ENCODE measurements at places on chromosomes 12 and 14.

DNA sequence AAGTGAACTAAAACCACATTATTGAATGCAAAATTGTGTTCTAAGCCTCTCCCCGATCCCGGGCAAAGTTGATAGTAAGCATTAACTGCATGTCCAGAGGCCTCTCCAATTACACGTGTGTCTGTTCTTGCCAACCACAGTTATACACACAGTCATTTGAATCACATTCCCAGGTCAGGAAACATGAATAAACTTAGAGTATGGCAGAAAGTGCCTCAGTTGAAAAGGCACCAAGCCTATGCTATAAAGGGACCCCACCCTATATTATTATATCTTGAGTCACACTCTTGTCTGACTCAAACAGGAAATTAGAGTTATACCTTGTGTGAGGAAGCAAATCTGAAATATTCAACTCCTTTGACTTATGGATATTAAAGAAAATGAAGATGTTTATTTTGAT is 128.3 kb upstream of the STXBP6 start:
- DNase-seq, result no peak

DNA sequence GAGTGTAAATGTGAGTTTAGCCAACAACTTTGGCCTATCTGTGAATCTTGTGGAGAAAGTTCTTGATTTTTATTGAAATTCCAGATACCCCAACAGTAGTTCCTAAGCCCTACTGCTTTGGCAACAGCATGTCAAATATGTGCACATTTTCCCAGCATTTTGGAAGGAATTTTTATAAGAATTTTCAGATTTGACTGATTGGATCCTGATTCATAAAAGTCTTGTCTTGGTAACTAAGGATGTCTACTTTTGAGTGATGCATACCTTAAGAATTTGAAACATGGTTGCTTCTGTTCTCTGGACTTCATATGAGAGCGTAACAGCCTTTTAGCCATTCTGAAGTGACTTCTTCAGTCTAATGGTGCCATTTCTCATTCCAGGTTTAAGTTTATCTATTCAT is 106.7 kb downstream of the ANO4 start:
- DNase-seq, result no peak

GRCh38 chr14:62947301-62947700 is 98.0 kb downstream of the KCNH5 start:
- DNase-seq, result no peak

DNA sequence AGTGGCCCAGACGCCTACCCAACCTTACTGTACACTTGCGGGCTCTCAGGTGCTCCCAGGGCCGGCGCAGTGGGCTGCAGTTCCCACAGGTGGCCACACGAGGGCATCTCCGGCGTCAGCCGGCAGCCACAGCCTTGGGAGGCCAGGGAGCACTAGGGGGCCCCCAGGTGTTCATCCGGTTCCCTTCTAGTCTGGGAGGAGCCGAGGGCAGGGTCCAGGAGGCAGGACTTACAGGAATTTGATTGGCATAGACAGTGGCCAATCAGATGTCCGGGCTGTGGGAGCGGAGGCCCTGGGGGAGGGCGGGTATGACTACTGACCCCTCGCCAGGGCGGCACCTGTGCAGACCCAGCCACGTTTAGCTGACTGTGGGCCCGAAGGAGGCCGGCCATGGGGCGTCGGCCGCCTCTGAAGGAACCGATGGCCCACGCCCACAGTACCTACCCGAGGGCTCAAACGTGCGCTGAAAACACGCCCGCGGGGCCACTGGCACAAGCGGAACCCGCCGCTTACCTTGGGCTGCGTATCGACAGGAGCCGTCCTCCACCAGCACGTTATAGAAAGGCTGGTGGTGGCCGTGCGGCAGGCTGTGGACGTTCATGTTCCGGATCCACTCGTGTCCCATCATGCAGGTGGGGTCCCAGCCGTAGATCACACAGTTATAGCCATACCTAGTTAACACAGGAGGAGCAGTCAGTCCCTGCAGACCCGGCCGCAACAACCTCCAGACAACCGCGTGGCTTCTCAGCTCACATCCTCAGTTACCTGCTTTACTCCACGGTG is 34.8 kb downstream of the FBXO21 start:
- peak; percentile 7 for DNase-seq

DNA sequence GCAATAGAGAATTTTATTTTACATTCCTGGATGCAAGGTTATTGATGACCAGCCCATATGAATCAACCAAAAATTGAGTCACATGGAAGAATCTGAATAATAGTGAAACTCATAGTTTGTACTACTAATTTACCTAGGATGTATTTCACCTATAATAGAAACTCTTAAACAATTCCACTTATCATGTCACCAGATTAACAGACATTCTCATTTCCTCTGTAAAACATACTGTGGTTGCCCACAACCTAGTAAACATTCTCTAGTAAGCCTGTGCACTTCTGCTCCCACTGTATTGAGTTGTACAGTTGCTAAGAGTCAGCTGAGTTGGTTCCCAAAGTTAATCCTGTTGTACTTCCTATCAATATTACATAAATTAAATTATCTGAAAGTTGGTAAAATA is 196.6 kb upstream of the TMTC1 start:
- no peak for DNase-seq

DNA sequence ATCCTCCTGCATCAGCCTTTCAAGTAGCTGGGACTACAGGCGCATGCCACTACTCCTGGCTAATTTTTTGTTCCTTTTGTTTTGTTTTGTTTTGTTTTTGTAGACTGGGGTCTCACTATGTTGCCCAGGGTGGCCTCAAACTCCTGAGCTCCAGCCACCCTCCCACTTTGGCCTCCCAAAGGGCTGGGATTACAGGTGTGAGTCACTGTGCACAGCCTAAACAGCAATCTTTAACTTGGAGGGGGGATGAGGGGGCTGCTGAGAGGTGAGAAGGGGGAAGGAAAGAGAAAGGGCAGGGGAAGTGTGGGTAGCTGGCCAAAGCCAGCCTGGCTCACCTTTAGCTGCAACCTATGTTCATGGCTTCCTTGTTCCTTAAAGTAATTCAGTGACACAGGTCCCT is 77.4 kb downstream of the KDM2B start:
- no peak for DNase-seq

- DNase-seq, result no peak
Measured at GRCh38 chr12:56007564-56008559, 10.8 kb downstream of the SUOX start.

DNA sequence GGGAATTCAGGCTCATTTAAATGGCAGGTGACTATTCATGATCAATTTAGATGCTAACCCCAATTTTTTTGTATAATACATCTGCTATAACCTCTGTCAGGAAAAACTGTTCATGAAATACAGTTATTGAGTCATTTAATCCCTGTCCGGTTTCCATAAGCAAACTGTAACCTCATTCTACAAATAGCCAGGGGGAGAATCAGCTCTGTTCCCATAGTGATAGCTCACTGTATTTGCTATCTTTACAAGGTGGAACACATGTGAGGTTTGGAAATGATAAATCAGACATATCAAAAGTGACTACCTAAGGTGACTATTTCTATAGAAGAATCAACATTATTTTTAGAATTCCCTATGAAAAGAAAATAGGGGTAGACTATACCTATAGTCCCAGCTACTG is 38.6 kb upstream of the VPS33A start:
- no peak for DNase-seq

- DNase-seq, result no peak
Measured at GRCh38 chr12:76702946-76703345, 61.0 kb upstream of the ZDHHC17 start.

DNA sequence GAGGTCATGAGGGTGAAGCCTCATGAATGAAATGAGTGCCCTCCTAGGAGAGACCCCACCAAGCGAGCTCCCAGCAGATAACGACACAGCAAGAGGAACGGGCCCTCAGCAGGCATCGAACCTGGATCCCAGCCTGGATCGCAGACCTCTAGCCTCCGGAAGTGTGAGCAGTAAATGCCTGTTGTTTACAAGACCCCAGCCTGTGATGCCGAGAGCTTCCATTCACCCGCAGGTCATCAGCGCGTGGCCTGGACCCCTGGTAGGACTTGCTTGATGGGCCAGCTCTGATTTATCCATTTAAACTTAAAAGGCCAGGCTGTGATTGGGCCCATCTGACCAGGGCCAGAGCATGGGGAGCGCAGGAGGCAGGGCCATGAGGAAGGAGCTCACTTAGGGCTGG is 7.0 kb downstream of the TMEM179 start:
- no peak for DNase-seq

DNA sequence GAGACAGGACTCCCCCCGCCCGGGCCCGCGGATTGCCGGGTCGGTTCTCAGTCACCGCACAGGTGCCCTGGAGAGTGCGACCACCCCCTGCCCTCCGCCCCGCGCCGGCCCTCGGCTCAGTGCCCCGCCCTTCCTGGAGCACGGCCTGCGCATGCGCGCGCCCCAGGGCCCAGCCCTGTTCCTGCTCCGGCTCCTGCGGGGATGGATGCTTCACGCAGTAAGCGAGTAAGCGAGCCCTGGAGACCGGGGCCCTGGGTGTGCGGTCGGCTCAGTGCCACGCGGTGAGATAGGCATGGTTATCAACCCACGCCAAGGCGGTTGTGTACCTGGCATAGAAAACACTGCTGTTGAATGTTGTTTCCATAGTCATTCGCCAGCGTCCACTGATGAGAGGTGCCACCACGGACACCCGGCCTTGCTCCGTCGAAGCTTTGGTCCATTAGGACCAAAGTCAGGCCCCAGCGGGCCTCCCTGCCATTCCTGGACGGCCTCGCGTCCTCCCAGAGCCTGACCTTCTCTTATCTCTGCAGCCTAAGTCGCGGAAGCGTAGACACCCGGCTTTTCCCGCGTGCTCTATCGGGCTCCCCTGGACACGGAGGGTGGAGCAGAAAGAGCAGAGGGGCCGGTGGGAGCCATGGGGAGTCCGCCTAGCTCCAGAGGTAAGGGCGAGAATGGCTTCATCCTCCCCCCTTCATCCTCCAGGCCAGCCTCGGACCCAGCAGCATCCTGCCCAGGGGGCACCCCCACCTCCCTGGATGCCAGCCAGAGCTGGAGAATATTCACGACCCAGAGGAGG is 90.6 kb downstream of the PAPOLA start:
- DNase-seq, result no peak

- no peak for DNase-seq
Measured at GRCh38 chr14:96808619-96809406, 11.6 kb downstream of the VRK1 start.

DNA sequence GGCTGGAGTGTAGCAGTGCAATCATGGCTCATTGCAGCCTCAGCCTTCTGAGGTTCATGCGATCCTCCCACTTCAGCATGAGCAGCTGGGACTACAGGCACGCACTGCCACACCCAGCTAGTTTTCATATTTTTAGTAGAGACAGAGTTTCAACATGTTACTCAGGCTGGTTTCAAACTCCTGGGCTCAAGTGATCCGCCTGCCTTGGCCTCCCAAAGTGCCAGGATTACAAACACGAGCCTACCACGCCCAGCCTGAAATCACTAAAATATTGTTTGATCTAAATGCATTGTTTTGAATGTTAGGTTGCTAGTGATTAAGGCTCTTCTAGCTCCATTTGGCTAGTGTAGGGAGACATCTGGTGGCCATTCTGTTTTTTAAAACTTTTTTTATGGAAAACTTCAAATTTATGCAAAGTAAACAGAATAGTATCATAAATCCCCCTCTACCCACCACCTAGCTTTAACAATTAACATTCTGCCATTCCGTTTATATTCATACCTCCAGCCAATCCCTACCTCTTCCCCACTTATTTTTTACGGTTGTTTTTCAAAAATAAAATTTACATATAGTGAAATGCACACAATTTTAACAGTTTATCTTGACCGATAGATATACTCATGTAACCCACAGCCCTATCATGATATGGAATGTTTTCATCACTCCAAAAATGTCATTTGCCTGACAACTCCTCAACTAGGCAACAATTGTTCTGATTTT is 37.8 kb downstream of the MYO1H start:
- DNase-seq, result peak; percentile 9
